Stimulated activated CD8-positive, alpha-beta memory T cell treated with anti-CD3 and anti-CD28 coated beads, Interleukin-2, amount 100 ng/mL, for 1 hour (primary cell): ENCODE measurements at places on chromosomes 1 and 21.

DNA sequence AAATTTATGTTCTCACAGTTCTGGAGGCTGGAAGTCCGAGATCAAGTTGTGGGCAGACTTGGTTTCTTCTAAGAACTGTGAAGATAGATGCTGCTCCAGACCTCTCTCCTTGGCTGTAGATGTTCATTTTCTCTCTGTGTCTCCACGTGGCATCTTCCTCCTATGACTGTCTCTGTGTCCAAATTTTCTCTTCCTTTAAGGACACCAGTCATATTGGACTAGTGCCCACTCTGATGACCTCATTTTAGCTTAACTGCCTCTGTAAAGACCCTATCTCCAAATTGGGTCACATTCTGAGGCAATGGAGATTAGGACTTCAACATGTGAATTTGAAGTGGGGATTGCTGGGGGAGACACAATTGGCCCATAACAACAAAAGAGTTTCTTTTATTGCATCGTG is 125.3 kb upstream of the ETS2 start:
- DNase-seq: no peak

DNA sequence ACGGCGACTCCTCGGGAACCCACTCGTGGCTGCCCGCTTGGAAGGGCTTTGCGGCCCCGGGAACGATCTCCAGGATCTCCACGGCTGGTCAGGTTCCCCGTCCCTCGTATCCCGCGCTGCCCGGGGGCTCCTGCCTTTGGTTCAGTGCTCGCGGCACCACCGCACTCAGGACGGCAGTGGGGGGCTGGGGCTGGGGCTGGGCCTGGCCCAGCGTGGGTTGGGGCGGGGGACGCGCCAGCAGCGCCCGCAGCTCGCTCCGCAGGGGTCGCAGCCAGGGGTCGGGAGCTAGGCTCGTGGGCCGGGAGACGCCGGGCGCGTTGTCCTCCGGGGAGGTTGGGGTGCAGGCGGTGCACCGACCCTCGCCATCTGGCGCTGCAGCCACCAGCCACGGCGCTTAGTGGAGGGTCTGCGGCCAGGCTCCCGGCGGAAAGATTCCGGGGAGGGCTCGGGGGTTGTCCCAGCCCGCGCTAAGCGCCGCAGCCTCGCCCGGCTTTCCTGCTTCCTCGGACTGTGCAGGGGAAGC is 8.9 kb downstream of the SIM2 start:
- no peak for DNase-seq

DNA sequence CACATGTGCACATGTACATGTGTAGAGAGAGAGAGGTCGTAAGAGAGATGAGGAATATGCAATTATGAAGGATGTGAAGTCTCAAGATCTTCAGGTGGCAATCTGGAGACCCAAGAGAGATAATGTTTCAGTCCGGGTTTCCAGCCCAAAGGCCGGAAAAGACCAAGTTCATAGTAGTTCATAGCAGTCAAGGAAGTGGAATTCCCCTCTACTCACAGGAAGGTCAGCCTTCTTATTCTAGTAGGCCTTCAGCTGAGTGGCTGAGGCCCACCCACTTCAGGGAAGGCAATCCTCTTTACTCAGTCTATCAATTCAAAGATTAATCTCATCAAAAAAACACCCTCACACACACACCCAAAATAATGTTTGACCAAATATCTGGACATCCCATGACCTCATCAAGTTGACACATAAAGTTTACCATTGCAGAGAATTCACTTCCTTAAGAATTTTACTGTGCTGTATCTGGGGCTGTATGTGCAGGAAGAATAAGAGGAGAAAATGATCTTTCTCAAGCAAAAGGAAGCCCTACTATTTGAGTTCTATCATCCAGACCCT is 114.6 kb downstream of the TNFSF18 start:
- no peak for DNase-seq

DNA sequence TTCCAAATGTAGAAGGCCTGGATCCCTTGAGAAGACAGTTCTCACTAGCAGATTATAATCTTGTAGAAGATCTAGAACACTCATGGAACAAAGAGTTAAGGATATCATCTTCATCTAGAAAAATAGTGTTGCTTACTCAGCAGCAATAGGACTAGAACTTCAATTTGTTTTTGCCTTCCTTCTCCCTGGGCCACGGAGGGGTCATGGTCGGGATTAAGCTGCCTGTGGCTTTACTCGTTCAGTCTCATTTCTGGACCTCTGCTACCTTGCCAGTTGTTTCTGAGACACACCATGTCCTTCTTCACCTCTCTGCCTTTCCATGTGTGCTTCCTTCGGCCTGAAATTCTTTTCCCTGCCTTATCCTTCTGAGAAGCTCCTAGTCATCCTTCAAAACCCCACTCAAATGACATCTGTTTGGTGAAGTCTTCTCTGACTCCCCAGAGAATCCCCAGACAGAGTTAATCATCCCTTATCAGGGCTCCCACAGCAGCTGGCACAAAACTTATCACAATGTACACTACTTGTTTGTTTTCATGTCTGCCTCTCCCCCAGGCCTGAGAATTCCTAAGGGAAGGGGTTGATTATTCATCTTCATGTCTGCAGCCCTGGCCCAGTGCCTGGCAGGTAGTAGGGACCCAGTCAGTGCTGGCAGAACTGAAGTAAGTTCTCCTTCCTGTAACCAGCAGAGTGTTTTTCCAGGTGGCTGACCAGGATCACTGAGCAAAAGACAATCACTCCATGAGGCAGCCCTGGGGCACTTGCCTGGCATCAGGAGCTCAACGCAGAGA is 15.5 kb upstream of the SNX27 start:
- no peak for DNase-seq

- DNase-seq: no peak
These were observed 1.2 kb downstream of the OLIG1 start for GRCh38 chr21:33070998-33071769.

- no peak for DNase-seq
These were observed 2.3 kb downstream of the IL6R start for GRCh38 chr1:154407198-154408091.

GRCh38 chr21:27026501-27026900 is 59.6 kb upstream of the ADAMTS5 start:
- no peak for DNase-seq

DNA sequence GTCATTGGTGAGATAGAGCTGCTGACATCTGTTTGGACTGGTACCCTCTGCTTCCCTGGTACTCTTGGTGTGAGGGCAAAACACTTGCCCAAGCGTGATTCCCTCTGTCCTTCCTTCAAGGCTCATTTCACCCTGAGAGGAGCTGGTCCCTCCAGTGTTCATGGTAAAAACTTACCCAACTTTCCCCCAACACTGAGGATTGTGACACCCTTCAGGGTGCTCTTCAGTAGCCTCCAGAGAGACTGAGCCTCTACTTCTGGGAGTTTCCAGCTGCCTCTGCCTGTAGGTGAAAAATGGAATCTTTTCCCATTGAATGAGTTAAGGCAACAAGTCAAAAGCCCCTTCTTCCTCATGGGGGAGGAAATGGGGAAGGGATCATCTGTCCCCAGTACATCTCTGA is 9.6 kb downstream of the CCDC190 start:
- DNase-seq: no peak

DNA sequence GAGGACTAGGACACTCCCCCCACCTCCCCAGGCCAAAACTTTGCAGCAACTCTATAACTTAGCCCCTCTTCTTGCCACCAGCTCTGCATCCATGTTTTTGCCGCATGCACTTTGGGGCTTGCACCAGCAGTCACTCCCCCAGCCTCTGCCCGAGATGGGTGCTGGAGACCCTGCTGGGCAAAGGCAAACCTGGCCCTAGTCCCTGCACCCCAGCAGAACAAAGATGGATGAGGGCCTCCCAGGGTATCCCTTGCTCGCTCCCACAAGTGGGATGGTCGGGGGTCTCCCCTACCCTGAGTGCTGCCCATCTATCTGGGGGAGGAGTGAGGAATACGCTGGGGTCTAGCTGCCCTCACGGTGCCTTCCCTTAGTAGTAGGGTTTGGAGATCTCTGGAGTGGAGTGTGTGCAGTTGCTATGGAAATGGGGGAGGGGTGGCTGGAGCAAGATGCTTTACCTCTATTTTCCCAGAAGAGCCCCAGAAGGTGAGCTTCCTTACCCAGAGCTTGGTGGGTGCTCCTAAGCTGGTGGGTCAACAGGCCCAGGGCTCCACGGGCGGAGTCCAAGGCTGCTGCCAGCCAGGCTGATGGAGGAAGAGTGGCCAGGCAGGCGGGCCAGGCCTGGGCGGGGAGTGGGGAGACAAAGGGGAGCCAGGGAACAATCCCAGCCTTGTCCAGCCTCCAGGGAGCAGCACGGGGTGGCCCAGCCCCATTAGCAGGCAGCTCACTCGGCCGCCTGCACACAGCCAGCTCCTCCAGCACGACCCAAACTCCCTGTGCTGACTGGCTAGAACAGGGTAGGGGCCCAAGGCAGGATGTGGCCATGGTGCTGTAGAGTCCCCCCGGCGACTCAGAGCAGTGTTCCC is at the start of gene PAQR6:
Gene PAQR6, minus strand, starts transcription at position 597 of the 863 bp plus-strand sequence. CDS start 1,325 bp downstream, outside the sequence.
- no peak for DNase-seq

GRCh38 chr1:107950464-107950863 is 14.5 kb downstream of the VAV3 start:
- DNase-seq: no peak

DNA sequence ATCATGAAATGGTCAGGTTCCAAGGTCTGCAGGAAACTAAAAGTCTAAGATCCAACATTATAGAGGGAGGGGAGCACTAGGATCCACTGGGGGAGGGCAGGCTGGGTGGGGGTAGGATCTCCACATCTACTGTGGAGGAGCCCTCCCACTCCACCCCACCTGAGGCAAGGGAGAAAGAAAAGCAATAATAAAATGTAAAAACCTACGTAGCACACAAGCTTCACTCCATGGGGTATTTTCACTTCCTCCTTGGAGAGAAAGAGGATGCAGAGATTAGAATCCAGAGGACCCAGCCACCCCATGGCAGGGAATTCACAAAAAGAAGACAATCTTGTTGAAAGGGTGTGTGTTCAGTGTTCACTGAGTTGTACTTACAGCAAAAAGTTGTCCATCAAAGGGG is 14.4 kb downstream of the SPOCD1 start:
- no peak for DNase-seq
